Right ventricle myocardium superior (tissue), 1 donor: ENCODE measurements at places on chromosomes 2 and 18. TPM values are rescaled to one million over a fixed set of nuclear protein-coding genes. Genes with fewer than 3 reads are reported as not detected.

- DNase-seq, result no peak
Measured at GRCh38 chr2:62010632-62011256, 105.3 kb downstream of the COMMD1 start.

DNA sequence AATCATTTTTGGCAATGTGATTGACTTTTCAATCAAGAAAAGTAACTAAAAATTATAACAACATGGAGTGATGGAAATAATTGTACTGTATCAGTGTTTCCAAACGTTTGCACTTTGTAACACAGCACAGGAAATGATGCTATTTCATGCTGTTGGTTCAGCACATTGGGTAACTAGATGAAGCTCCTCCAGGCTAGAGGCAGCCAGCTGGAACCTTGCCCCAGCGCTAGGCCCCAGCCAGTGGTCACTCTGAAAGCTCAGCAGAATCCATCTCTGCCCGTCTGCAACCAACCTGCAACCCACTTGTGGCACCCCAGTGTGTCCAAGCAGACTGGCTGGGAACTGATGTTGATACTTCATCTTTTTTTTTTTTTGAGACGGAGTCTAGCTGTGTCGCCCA, 15.3 kb downstream of the UNC50 start:
- DNase-seq, result peak; percentile 84

DNA sequence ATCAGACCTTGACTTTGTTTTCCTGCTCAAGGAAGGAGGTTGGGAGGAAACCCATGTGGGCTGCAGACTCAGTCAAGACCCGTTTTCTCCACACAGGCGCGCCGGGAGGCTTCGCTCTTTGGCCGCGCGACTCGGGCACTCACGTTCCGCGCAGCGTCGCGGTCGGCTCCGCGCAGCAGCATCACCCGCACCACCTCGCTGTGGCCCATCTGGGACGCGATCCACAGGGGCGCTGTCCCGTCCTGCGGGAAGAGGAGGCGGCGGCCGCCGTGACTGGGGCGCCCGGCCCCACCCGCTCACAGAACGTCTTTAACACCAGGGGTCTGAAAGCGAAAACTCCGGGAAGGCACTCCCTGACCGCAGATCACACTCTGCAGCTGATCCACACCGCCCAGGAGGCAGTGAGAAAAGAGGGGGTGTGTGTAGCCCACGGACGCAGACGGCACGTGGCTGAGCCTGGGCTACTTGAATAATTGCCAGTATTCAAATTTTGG, 33.1 kb upstream of the NPC1 start:
- DNase-seq, result peak; percentile 59

- DNase-seq, result no peak
Measured at GRCh38 chr2:42928692-42929545, 136.5 kb upstream of the HAAO start.

GRCh38 chr2:166958986-166959481, 70.8 kb downstream of the XIRP2 start:
- DNase-seq, result no peak

- no peak for DNase-seq
Measured at GRCh38 chr2:237885111-237885930, 25.9 kb downstream of the RAMP1 start.

GRCh38 chr2:29108225-29108624, 7.0 kb upstream of the CLIP4 start:
- no peak for DNase-seq

GRCh38 chr2:82852787-82853186, 1606.3 kb downstream of the SUCLG1 start:
- DNase-seq, result no peak

DNA sequence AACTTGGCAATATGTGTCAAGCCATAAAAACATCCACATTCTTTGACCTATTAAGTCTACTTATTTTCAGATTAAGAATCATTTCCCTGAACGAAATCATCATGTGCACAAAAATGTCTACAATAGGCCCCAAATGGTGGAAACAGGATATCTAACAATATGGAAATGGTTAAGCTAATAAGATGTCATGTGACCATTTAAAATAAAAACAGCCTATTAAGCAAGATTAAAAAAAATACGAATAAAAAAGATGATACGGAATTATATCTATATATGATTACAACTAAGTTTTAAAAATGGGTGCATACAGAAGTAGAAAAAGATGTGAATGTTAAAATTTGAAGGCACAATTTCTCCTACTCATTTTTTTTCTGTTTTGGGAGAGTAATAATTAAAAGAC, 118.6 kb upstream of the ACVR1C start:
- DNase-seq, result no peak

DNA sequence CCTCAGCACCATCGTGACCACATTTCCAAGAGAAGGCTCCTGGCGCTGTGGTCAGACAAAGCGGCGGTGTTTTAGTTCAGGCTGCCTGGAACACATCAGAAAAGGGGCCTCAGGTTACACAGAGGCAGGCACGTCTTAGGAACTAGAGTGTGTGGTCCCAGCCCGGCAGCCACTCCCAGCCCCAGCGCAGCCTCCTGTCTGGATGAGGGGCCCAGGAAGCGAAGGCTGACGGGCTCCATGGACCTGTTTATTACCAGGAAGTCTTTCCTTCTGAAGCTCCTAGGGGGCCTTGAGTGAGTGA, 10.0 kb upstream of the GPR55 start:
- no peak for DNase-seq

DNA sequence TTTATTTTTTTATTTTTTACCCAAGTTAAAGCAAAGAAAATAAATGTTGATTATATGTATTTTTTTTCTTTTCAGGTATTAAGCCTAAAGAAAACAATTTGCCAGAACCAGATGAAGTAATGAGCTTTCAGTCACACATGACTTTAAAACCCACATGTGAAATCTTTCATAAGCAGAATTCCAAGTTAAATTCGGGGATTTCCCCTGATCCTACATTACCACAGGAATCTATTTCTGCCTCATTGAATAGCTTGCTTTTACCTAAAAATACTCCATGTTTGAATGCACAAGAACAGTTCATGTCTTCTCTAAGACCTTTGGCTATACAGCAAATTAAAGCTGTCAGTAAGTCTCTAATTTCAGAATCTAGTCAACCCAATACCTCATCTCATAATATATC, 26.6 kb downstream of the GEN1 start:
- DNase-seq, result no peak

DNA sequence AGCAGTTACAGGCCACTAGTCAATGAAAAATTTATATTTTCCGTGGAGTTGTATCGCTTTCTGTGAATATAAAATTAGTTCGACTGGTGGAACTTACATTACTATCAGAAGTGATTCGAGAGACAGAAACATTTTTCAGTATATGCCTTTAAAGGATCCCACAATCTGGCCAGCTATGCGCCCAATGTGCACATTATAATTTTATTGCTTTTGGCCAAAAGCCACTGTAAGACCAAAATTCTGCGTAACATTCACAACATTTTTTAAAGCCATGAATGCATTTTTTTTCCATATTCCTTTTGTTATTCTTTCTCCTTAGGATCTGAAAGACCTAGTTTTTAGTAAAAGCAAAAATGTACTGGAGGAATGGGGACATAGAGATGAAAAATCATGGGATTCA, 131.0 kb upstream of the CHAC2 start:
- no peak for DNase-seq

DNA sequence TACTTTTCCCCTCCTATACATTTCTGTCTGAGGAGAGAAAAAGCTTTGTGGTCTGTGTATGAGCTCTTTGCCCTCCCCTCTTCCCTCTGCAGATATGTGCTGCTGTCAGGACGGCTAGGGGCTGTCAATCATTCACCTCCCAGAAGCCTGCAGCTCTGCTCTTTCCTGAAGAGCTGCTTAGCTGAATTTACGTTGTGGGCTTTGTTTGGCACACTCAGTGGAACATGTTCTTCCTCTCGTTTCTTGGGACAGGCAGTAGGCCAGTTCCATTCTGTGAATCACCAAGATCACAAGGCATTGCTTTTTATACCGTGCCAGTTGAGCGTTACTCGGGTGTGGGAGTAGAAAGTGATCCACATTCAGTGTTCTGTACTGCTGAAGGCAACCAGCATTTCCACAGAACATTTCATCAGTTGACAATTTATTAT, 136.7 kb downstream of the LAMA3 start:
- peak; percentile 41 for DNase-seq

DNA sequence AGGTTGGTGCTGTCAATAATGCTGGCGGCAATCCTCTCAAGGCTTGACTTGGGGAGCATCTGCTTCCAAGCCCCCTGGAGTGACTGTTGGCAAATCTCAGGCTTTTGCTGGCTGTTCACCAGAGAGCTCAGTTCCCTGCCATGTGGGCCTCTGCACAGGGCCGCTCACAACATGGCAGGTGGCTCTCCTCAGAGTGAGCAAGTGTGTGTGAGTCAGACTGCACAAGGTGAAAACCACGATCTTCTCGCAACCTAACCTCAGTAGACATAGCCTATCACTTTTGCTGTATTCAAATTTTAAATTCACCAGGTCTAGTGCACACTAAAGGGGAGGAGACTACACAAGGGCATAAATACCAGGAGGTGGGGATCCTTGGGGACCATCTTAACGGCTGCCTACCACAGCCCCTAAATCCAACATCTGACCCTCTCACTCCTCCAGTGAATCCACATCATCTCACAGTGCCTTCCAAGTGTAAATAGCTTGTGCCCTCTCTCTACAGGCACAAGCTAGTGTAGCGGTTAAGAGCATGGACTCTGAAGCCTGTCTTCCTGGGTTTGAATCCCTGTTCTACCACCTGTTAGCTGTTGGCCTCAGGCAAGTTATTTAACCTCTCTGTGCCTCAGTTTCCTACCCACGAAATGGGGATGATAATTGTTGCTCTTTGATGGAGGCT, 187.7 kb upstream of the CXCR4 start:
- no peak for DNase-seq

DNA sequence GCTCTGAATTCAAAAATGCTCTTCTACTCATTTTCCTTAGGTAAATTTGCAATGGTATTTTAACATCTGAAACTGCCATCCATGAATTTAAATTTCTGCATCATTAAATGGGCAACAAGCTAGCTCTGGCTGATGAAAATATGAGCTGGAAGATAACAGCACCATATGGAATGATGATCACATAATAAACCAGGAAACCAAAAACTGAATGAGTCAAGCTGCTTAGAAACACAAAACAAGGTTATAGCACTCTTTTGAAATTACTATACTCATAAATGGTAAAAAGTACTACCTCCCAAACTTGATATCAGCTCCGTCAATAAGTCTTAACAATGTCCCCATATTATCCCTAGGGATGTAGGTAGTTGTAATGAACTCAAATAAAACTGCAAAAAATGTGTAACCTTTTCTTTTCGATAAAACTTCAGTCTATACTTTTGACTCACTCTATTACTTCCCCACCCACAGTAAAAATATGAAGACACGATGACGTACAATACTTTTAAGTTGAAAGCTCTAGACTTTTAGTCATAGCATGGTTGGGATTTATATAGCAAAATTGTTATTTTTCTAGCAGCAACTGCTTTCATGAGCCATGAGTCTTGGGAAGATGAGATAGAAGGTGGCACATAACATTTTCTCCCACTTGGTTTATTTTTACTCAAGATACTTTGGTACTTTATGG, 396.7 kb downstream of the CDH2 start:
- DNase-seq, result no peak

DNA sequence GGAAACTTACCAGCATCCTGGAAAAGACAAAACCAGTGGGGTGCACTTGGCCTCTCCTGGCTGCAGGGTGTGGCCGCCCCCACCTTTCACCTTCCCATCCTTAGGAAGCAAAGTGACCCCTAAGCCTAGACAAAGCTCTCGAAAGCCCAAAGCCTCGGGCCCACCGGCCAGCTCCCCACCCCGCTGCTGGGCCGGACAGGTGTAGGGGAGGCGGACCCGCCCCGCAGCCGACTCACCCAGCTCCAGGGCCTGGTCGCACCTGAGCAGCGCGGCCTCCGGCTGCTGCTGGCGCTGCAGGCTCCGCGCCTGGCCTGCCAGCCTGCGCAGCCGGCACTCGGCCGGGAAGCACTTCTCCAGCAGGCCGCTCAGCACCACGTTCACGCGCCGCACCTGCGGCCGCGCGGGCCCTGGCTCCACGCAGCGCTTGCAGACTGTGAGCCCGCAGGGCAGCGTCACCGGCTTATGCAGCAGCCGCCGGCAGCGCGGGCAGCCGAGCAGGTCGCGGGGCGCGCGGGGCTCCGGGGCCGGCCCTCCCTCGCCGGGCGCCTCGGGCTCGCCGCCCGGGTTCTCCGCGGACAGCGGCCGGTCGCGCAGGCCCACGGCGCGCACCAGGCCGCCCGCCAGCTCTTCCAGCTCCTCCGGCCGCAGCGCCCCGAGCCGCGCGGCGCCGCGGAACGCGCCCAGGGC, 979 bp downstream of the LONRF2 start:
- DNase-seq, result peak; percentile 50

- DNase-seq, result no peak
Measured at GRCh38 chr18:48399303-48400075, 9.7 kb downstream of the ZBTB7C start.

- no peak for DNase-seq
Measured at GRCh38 chr2:46666754-46667153, 187.4 kb downstream of the TMEM247 start.

DNA sequence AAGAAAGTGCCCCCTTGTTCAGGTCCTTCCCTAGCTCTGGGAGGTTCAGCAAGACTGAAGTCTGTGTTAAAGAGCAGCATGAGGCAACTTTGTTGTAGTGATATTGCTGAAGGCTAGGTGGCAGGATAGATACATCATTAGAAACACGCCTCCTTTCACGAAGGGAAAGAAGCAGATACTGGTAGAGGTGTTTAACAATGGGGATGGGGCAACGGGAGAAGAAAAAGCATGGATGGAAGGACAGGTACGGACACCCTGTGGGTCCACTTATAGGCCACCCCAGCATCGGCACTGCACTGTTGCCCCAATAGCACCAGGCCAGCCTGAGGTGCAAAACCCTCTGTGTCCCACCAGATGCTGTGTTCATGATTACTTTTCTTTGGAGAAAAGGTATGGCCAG, 3.5 kb upstream of the IGFBP5 start:
- no peak for DNase-seq

DNA sequence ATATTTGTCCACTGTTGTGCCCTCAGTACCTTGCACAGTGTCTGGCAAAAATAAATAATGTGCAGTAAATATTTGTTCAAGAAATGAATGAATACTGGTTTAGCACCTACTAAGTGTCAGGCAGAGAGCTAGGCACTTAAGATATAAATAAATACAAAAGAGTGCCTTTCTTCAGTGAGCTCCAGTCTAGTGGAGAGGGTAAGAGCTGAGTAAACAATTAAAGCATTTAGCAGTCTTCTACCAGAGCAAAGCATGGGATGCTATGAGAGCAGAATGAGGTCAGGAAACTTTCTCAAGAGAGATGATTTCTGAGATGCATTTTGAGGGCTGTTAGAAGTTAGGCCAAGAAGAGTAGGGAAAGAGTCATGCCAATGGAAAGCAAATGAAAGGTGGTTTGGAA, 314.7 kb downstream of the DSC3 start:
- DNase-seq, result no peak

The TTN gene
- 3,113 TPM for total RNA-seq

The SALL3 gene
- 0.08 TPM for total RNA-seq
